Type B pancreatic cell (in vitro differentiated cells): ENCODE measurements at places on chromosomes 3 and 15. TPM values are rescaled to one million over a fixed set of nuclear protein-coding genes. Genes with fewer than 3 reads are reported as not detected.
A peak's percentile ranks its signal among the peaks of the same experiment; 100 is the strongest.

Gene ZNF620
- total RNA-seq = 12.3 and 14.0 TPM in 2 replicates

Gene GHSR
- not detected in 2 replicates for total RNA-seq

Gene RASGRF1
- total RNA-seq = 0.41 and 1.5 TPM in 2 replicates

Gene HES1
- total RNA-seq = 100 and 180 TPM in 2 replicates

Gene SECISBP2L
- 51.9 and 74.7 TPM in 2 replicates for total RNA-seq

Gene ZPLD1
- 1.5 and 10.0 TPM in 2 replicates for total RNA-seq

Gene GPD1L
- total RNA-seq = 17.5 and 17.8 TPM in 2 replicates

Gene C15orf39
- total RNA-seq = 44.5 and 70.3 TPM in 2 replicates

Gene RASL12
- 0.33 and 4.0 TPM in 2 replicates for total RNA-seq

GRCh38 chr3:192237992-192238608, 489.2 kb downstream of the FGF12 start:
- no peaks in the 10 kb centered on the region for H3K27me3 ChIP-seq
- no peaks in the 10 kb centered on the region for H3K4me1 ChIP-seq
- no peak overlapping the region for H3K4me3 ChIP-seq
- no peaks in the 10 kb centered on the region for H3K36me3 ChIP-seq
- DNase-seq = no peak

DNA sequence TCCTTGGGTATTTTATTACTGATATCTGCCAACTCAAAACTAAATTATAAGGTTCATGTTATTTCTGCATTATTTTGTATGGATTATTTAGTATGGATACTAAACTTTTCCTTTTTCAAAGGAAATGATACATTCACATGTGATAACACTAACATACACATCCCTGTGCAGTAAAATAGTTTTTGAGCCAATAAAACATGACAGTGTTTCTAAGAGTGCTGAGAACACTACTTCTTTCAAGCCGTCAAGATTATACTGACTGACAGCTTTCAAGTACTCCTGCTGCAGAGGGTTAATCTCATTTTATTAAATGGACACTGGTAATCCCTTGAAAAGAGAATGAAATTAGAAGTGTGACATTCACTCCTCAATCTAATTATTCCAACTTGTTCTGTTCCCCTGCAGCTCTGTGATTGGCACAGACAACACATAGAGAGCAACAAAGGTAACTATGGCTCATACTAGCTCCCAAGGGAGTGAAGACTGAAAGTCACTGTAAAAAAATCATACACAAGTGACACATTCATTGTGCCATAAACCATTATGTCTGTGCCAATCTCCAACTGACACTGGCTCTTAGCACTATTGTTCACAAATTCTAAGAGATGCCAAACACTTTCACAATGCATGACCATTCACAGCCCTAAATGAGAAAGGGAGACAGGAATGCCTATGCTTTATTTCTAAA, 468.6 kb downstream of the SHQ1 start:
- no peak overlapping the region for H3K4me3 ChIP-seq
- H3K36me3 ChIP-seq = peaks cover 22% of the 10 kb centered on the region
- no peaks in the 10 kb centered on the region for H3K27me3 ChIP-seq
- no peak for DNase-seq

GRCh38 chr3:151644020-151644620, 89.6 kb upstream of the AADACL2 start:
- no peaks in the 10 kb centered on the region for H3K36me3 ChIP-seq
- H3K4me1 ChIP-seq = peaks cover under 1% of the 10 kb centered on the region
- H3K27ac ChIP-seq = no peak overlapping the region
- H3K4me3 ChIP-seq = no peak overlapping the region

DNA sequence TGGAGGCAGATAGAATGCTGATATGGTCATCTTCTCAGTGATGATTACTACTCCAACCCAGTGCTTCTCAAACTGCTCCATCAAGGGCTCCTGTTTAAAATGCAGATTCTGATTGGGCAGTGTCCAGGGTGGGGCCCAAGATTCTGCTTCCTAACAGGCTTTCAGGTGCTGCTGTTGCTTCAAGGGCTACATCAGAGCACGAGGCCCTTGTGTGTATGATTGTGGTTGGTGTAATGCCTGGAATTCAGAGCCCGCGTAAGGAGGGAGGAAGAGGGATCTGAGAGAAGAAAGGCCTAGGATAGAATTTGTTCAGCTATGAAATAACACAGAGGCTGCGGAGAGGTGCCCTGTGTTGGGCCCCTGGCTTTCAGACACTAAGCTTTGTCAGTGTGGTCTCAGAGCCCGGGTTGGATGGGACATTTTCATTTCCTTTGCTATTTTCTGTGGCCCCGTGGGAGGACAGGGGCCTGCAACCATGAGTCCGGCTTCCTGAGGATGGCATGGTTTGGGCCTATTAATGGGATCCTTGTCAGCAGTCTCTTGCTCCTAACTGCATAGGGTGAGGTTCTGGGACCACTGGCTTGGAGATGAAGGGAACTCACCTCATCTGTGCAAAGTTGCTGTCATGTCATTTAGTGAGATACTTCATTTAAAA, 53.0 kb downstream of the ATP1B3 start:
- H3K4me3 ChIP-seq = no peak overlapping the region
- no peak overlapping the region for H3K27ac ChIP-seq
- H3K27me3 ChIP-seq = no peaks in the 10 kb centered on the region
- no peak for DNase-seq
- H3K4me1 ChIP-seq = no peaks in the 10 kb centered on the region

DNA sequence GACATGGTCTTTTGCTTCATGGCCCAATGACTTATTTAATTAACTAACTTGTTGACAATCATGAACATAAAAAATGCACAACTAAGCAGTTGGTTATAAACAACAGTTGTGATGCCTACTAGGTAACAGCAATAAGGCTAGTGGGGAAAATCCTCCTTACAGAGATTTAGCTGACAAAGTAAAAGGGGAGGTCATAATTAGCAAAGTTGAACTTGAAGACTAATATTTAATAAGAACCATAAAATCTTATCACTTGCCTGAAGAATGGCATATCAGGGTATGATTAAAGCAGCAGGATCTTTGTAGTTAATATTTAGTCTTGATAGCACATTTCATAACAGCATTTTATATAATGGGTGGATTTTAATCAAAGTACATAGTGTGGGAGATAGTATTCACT, 84.2 kb downstream of the MME start:
- no peak overlapping the region for H3K4me3 ChIP-seq
- H3K36me3 ChIP-seq = peaks cover 10% of the 10 kb centered on the region
- no peaks in the 10 kb centered on the region for H3K27me3 ChIP-seq
- no peak for DNase-seq
- no peak overlapping the region for H3K27ac ChIP-seq

DNA sequence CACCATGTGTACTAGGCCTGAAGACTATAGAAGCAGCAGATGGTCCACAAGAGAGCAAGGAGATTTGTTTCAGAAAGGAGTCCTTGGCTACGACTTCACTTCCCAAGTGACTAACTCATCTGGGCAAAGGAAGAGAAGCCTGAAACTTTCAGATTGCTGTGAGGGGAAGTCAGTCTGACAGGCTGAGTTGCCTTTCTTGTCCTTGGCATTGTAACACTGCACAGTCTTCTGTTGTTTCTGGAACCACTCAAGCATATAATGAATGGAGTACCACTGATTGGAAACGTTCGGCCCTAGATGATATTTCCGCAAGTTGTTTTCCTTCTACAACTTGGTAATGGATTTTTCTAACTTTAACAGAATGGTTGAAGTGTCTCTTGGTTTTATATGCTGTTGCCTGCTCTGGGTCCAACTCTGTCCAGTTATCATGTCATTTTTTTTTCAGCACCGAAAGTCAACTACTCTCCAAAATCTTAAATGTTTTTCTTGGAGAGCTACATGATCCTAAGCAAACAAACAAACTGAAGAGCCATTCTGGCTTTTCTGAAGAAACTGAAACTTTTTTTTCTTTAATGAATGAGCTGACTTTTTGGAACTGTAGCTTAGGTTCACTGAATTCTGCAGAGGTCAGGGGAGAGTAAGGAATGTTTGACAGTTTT, 685.7 kb downstream of the MECOM start:
- H3K27me3 ChIP-seq = no peaks in the 10 kb centered on the region
- H3K36me3 ChIP-seq = no peaks in the 10 kb centered on the region
- H3K4me3 ChIP-seq = no peak overlapping the region
- DNase-seq = no peak
- peaks cover 6% of the 10 kb centered on the region for H3K4me1 ChIP-seq
- H3K27ac ChIP-seq = no peak overlapping the region

DNA sequence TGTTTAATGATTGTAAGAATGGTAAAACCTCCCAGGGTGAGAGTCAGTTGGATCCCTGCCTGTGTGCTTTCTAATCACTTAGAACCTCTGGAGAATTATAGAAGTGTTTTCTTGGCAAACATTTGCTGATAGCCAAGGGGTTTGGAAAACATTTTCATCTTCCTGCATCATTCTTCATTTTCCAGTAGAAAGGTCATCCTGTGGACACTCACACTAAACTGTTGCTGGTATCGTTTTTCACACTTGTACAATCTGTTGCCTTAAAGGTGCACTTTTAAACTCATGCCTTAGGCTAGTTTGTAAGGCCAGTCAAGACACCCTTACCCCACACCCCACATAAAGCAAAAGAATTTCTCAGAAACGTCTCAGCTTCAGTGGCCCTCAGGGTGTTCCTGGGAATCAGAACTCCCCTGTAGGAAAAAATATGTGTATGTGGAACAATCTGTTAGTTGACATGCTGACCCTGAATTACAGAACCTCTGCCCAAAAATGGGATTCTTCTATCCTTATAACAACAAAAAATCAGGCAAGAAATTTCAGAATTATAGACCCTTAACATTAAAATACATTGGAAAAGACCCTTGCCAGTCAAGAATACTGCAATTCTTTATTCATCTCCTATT, 5.8 kb upstream of the PLD1 start:
- peak overlapping the region; percentile 8 for H3K27ac ChIP-seq
- H3K36me3 ChIP-seq = no peaks in the 10 kb centered on the region
- H3K4me1 ChIP-seq = peaks cover 25% of the 10 kb centered on the region
- H3K4me3 ChIP-seq = no peak overlapping the region
- DNase-seq = no peak
- H3K27me3 ChIP-seq = peaks cover 4% of the 10 kb centered on the region

GRCh38 chr15:82709081-82709420, 624 bp downstream of the AP3B2 start:
- no peak for DNase-seq
- H3K27me3 ChIP-seq = peaks cover 19% of the 10 kb centered on the region
- no peaks in the 10 kb centered on the region for H3K4me1 ChIP-seq
- H3K4me3 ChIP-seq = no peak overlapping the region
- no peak overlapping the region for H3K27ac ChIP-seq

- DNase-seq = no peak
- peaks cover 41% of the 10 kb centered on the region for H3K27me3 ChIP-seq
- no peaks in the 10 kb centered on the region for H3K4me1 ChIP-seq
- no peak overlapping the region for H3K27ac ChIP-seq
- H3K4me3 ChIP-seq = no peak overlapping the region
Measured at GRCh38 chr15:76324066-76324465, 12.5 kb upstream of the ISL2 start.

DNA sequence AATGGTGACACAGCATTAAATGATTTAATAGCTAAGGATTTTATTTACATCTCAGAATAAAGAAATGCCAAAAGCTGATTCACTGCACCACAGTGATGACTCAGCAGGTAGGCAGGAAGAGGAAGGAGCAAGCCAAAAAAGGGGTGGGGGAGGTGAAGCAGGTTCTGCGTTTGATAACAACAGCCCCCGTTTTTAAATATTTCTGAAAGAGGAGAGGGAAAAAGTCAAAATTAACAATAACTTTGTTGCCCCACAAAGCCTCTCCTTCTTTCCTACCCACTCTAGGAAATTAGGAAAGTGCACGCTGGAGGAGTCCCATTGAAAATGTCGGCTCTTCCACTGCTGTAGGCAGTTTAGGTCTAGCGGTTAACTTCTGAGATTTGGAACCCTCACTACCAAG, 9.9 kb upstream of the CCDC54 start:
- H3K36me3 ChIP-seq = no peaks in the 10 kb centered on the region
- no peak overlapping the region for H3K27ac ChIP-seq
- no peak for DNase-seq
- no peak overlapping the region for H3K4me3 ChIP-seq
- H3K4me1 ChIP-seq = no peaks in the 10 kb centered on the region

GRCh38 chr15:69533522-69533921, 80.9 kb downstream of the RPLP1 start:
- no peak overlapping the region for H3K27ac ChIP-seq
- H3K36me3 ChIP-seq = no peaks in the 10 kb centered on the region

- H3K4me1 ChIP-seq = peaks cover 5% of the 10 kb centered on the region
- H3K27me3 ChIP-seq = peaks cover 6% of the 10 kb centered on the region
Measured at GRCh38 chr3:155995525-155996370, 124.6 kb upstream of the KCNAB1 start.

DNA sequence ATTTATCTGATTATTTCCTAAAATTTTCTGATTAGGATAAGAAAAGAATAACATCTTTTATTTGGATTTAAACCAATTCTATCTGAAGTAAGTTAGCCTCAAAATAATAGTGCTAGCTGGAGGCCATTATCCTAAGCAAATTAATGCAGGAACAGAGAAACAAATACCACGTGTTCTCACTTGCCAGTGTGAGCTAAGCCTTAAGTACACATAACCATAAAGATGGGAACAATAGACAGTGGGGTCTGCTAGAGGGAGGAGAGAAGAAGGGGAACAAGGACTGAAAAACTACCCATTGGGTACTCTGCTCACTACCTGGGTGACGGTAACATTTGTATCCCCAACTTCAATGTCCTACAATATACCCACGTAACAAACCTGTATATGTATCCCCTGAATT, 31.3 kb upstream of the LYSMD4 start:
- no peak for DNase-seq
- H3K4me3 ChIP-seq = no peak overlapping the region
- H3K4me1 ChIP-seq = no peaks in the 10 kb centered on the region
- H3K36me3 ChIP-seq = no peaks in the 10 kb centered on the region

DNA sequence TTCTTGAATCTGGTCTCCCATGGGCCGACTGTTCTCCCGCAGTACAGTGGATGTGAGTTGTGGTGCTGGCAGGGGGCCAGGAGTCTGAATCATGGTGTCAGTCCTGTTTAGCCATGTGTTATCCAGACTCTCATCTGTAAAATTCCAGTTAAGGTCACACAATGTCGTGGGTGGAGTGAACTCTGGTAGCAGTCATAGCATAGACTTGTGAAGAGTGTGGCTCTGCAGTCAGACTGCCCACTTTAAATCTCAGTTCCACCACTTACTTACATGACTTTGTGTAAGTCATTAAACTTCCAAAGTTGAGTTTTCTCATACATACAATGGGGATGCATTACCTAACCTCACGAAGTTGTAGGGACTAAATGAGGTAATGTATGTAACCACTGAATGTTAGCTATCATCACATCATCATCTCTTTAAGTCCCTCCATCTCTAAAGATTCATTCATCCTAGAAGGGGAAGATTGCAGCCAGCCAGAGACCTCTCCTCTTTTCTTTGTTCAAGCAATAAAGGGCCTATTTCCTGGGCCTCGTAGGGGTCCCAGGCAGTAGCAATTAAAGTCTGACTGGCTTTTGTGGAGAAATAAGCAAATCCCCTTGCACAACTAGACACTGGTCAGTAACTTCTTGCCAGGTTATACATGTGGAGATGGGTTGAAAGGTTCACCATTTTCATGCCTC, 93.9 kb downstream of the PCCB start:
- H3K27me3 ChIP-seq = no peaks in the 10 kb centered on the region
- no peak overlapping the region for H3K4me3 ChIP-seq
- DNase-seq = no peak

- H3K36me3 ChIP-seq = no peaks in the 10 kb centered on the region
- H3K27me3 ChIP-seq = no peaks in the 10 kb centered on the region
- no peaks in the 10 kb centered on the region for H3K4me1 ChIP-seq
- H3K27ac ChIP-seq = no peak overlapping the region
- no peak overlapping the region for H3K4me3 ChIP-seq
Measured at GRCh38 chr3:148126956-148127355, 570.7 kb upstream of the AGTR1 start.
